ENCODE measurements at places on chromosomes 7 and 10. TPM values are rescaled to one million over a fixed set of nuclear protein-coding genes. Genes with fewer than 3 reads are reported as not detected.

ALOX5 gene
- total RNA-seq: 2.7 TPM

DNA sequence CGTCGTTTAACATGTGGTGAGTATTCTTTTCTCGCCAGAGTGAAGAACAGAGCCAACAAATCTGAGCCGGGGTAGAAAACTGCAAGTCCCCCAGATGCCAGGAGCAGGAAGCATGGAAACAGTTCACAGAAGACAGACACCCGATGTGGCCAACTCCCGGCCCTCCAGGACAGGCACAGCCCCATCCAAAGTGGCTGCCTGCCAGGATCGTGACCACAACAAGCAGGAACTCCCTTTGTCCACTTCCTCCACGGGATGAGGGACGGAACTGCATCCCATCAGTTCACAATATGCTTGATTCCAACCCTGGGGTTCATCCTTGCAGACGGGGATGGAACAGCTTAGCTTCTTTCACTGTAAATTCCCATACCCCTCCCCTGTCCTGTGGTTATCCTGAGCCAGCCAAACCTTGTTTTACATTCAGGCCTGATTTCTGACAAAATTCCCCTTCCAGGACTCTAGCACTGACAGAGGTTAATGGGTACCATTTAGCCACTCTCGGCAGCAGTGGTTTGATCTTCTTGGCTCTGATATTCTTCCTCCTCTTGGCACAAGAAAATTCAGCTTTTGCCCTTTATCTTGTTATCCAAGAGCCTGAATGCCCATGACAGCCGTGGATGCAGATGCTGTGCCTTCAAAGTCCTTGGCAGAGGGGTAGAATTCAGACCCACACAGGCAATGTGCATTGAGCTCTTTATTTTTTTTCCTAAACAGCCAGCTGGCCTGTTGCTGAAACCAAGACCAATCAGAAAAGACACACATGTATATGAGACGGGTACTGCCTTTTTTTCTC lies 105.5 kb upstream of the FAM204A start:
- peak; percentile 82 for DNase-seq
- H3K4me3 ChIP-seq: no peak overlapping the region
- H3K36me3 ChIP-seq: no peaks in the 10 kb centered on the region
- H3K27me3 ChIP-seq: peaks cover 2% of the 10 kb centered on the region
- H3K27ac ChIP-seq: no peak overlapping the region

GRCh38 chr10:53003094-53003493 lies 230.5 kb upstream of the MBL2 start:
- H3K36me3 ChIP-seq: no peaks in the 10 kb centered on the region
- H3K27me3 ChIP-seq: no peaks in the 10 kb centered on the region
- H3K4me1 ChIP-seq: no peaks in the 10 kb centered on the region
- DNase-seq: no peak
- H3K4me3 ChIP-seq: no peak overlapping the region

GRCh38 chr10:44312401-44312800 lies 72.5 kb downstream of the CXCL12 start:
- no peak overlapping the region for H3K4me3 ChIP-seq
- H3K27ac ChIP-seq: no peak overlapping the region
- H3K27me3 ChIP-seq: no peaks in the 10 kb centered on the region
- peaks cover 5% of the 10 kb centered on the region for H3K4me1 ChIP-seq
- no peak for DNase-seq
- H3K36me3 ChIP-seq: no peaks in the 10 kb centered on the region

- no peaks in the 10 kb centered on the region for H3K27me3 ChIP-seq
- H3K36me3 ChIP-seq: no peaks in the 10 kb centered on the region
- H3K27ac ChIP-seq: no peak overlapping the region
- H3K4me3 ChIP-seq: no peak overlapping the region
- no peak for DNase-seq
- no peaks in the 10 kb centered on the region for H3K4me1 ChIP-seq
Measured at GRCh38 chr7:82625377-82625776, 181.8 kb upstream of the CACNA2D1 start.

GRCh38 chr7:71338866-71339265 lies 206.9 kb downstream of the GALNT17 start:
- H3K4me3 ChIP-seq: no peak overlapping the region
- no peaks in the 10 kb centered on the region for H3K4me1 ChIP-seq
- no peaks in the 10 kb centered on the region for H3K36me3 ChIP-seq

DNA sequence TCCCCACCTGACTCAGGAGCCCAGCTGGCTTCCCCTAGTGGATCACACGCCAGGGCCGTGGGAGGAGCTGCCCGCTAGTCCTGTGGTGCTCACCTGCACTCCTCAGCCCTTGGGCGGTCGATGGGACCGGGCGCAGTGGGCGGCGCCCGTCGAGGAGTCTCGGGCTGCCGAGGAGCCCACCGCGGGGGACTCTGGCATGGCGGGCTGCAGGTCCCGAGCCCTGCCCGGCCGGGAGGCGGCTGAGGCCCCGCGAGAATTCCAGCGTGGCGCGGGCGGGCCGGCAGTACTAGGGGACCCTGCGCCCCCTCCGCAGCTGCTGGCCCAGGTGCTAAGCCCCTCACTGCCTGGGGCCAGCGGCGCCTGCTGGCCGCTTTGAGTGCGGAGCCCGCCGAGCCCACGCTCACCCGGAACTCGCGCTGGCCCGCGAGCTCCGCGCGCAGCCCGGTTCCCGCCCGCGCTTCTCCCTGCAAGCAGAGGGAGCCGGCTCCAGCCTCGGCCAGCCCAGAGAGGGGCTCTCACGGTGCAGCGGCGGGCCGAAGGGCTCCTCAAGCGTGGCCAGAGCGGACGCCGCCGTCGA lies 367.9 kb downstream of the TYW1 start:
- H3K4me1 ChIP-seq: no peaks in the 10 kb centered on the region
- H3K27ac ChIP-seq: peak overlapping the region; percentile 41
- no peak for DNase-seq
- H3K4me3 ChIP-seq: no peak overlapping the region

- no peaks in the 10 kb centered on the region for H3K36me3 ChIP-seq
- no peaks in the 10 kb centered on the region for H3K27me3 ChIP-seq
- DNase-seq: no peak
- no peak overlapping the region for H3K4me3 ChIP-seq
Measured at GRCh38 chr10:52742731-52743130, 29.9 kb downstream of the MBL2 start.

CPN1 gene
- total RNA-seq: not detected

DNA sequence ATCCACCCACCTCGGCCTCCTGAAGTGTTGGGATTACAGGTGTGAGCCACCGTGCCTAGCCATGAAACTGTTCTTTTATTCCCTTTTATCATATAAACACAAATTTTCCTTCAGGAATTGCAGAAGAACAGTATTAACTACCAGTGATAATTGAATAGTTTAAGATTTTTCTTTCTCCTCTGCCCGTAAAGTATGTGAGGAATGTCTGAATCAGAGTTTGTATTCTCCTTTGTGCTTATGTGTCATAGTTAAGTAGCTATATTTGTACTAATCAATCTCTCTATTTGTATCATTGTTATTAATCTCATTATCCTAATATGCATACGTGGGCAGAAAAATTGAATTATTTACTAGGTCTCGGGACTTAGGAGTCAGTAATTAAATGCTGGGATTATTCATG lies 83.6 kb downstream of the ZNF277 start:
- no peaks in the 10 kb centered on the region for H3K4me1 ChIP-seq
- H3K27me3 ChIP-seq: no peaks in the 10 kb centered on the region
- no peak overlapping the region for H3K4me3 ChIP-seq
- DNase-seq: no peak
- no peak overlapping the region for H3K27ac ChIP-seq

- H3K36me3 ChIP-seq: no peaks in the 10 kb centered on the region
- H3K27ac ChIP-seq: no peak overlapping the region
- H3K4me1 ChIP-seq: peaks cover 18% of the 10 kb centered on the region
- H3K4me3 ChIP-seq: no peak overlapping the region
Measured at GRCh38 chr10:124518366-124518765, 56.7 kb downstream of the LHPP start.

- H3K4me1 ChIP-seq: peaks cover 3% of the 10 kb centered on the region
- H3K36me3 ChIP-seq: no peaks in the 10 kb centered on the region
- H3K27me3 ChIP-seq: no peaks in the 10 kb centered on the region
Measured at GRCh38 chr10:17606547-17607040, 10.6 kb downstream of the HACD1 start.

- H3K4me3 ChIP-seq: peak overlapping the region; percentile 81
- H3K4me1 ChIP-seq: peaks cover 4% of the 10 kb centered on the region
- DNase-seq: no peak
- no peaks in the 10 kb centered on the region for H3K27me3 ChIP-seq
Measured at GRCh38 chr7:144834641-144835144, 1.2 kb downstream of the TPK1 start.

C10orf95 gene
- total RNA-seq: not detected

SMURF1 gene
- total RNA-seq: 13.4 TPM

GRCh38 chr10:44636625-44637024 lies 251.7 kb upstream of the CXCL12 start:
- no peak overlapping the region for H3K4me3 ChIP-seq
- no peaks in the 10 kb centered on the region for H3K4me1 ChIP-seq
- DNase-seq: no peak
- H3K27ac ChIP-seq: no peak overlapping the region

CRPPA gene
- total RNA-seq: 2.2 TPM

STRIP2 gene
- 46.6 TPM for total RNA-seq

Measured in psoas muscle (tissue), 8 donors.